ENCODE measurements at places on chromosomes 13 and 19.

- DNase-seq: no peak
Measured at GRCh38 chr13:18232994-18233782, 948.4 kb downstream of the TUBA3C start.

- DNase-seq: no peak
Measured at GRCh38 chr13:70390968-70391367, 282.7 kb upstream of the KLHL1 start.

GRCh38 chr13:24135674-24136300, 24.7 kb upstream of the SPATA13 start:
- DNase-seq: no peak

DNA sequence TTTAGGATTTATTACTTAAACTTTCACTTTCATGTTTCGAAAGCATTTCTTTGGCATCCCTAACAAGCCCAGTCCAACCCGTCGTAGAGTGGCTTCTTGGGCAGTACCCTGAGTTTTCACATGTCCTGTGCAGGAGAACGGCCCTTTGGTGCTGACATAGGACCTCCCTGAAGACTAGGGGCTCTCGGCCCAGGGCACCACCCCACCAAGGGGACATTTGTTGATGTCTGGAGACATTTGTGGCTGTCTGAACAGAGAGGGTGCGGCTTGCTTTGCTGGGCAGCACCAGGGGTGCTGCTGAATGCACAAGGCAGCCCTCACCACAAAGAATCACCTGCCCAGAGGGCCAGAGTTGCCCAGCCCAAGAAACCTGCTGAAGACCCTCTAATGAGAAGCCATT, 30.6 kb downstream of the CUL4A start:
- DNase-seq: no peak

DNA sequence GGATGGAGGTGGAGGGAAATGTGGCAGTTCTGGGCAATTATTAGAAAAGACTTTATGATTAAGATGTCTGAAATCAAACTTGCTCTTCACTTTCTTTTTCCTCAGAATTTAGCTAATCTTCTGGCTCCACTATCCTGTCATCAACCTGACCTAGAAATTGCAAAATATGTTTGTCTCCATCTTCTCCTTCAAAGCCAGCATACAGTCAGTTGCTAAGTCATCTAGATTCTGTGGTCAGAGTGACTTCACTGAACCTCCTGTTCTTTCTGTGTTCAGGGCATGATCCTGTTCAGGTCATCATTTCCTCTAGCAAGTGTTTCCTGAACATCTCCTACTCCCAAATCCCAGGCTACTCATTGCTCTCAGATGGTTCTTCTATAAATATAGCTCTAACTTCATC, 10.8 kb upstream of the CCNA1 start:
- no peak for DNase-seq

GRCh38 chr13:113756441-113757097, 2.5 kb upstream of the TMEM255B start:
- DNase-seq: no peak

DNA sequence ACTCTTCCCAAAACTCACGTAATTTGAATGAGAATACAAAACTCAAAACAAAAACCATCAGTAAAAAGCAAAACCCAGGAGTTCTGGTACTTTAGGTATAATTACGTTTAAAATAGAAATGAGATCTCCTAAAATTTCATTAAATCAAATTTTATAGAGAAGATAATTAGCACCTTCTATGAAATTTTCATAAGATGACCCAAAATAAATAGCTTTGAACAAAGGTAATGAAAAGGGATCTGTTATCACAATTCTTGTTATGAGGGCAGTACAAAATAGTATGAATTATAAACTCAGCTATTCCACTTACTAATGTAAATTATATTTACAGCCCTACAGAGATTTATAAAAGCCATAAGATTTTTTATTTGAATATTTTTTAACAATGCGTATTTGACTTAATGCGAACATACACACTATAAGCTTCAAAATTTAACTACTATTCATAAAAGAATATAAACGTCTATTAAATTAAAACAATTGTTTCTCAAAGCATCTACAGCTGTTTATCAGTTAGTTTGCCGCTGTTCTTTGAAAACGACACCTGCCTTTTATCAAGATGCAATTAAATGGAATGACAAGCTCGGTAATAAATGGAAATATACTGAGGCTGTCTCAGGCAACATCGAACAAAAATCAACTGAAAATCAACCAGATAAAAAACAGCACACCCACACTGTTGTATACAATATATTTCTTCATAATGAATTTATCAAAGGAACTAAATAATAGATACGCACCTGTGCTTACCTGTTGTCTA, 63.8 kb downstream of the KCNRG start:
- DNase-seq: no peak

GRCh38 chr13:73057284-73058063, 1.3 kb upstream of the KLF5 start:
- no peak for DNase-seq

DNA sequence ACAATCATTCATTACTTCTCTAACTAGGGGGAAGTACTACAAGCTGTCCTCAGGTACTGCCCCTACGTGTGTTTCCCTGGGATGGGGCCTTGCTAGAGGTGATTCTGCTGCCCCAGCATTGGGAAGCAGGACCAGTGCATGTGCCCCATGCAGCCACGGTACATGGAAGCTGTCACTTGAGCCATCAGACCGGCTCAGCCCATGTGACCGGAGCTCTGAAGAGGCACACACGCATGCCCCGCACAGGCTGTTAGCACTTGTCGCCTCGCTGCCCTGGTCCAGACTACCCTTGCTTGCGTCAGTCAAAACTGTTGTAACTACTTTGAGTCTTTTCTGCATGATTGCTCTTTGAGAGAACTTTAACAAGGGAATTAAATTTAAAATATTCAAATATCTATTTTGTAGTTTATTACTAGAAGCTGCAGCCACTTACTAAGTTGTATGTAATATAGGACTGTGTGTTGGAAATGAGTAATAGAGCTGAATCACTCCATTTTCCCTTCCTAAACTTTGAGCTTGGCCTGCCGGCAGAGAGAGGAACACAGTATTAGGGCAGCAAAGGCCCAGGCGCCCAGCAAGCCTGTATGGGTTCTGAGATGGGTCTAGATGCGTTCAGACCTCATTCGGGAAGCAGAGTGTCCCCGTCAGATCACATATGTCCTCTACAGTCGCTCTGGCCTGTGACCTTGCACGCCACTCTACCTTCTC, 42.2 kb downstream of the DHRS12 start:
- no peak for DNase-seq

Measured in stimulated activated CD8-positive, alpha-beta memory T cell treated with anti-CD3 and anti-CD28 coated beads, Interleukin-15, amount 100 ng/mL, for 4 hours (primary cell).